ENCODE measurements at places on chromosomes 7 and 10. TPM values are rescaled to one million over a fixed set of nuclear protein-coding genes. Genes with fewer than 3 reads are reported as not detected.
A peak's percentile ranks its signal among the peaks of the same experiment; 100 is the strongest.

The ADK gene
- total RNA-seq: 50.3 TPM

The CTTNBP2 gene
- total RNA-seq: 26.8 TPM

The MYL10 gene
- not detected for total RNA-seq

The OPALIN gene
- not detected for total RNA-seq

The OR2A42 gene
- total RNA-seq: 0.27 TPM

DNA sequence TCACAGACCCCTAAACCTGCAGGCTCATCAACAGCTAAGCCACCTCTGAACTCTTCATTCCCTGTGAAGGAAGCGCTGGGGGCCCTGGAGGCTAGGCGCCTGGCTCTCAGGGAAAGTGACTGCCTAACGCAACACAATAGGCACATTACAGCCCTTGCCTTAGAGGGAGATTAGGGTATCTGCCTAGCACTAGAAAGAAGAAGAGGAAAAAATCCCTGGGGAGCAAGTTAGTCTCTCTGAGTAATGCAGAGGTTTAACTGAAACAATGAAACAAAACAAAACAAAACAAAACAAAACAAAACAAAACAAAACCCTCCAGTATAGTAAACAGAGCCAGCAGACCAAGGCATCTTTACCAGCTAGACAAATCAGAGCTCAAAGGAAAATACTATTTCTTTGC is 2.6 kb downstream of the ZNF777 start:
- H3K4me1 ChIP-seq: 0 out of 2 replicates have a peak, but pooled peaks cover 3% of the 10 kb centered on the region
- H3K4me3 ChIP-seq: no peak overlapping the region
- H3K27ac ChIP-seq: no peak overlapping the region
- no peaks in the 10 kb centered on the region for H3K36me3 ChIP-seq

DNA sequence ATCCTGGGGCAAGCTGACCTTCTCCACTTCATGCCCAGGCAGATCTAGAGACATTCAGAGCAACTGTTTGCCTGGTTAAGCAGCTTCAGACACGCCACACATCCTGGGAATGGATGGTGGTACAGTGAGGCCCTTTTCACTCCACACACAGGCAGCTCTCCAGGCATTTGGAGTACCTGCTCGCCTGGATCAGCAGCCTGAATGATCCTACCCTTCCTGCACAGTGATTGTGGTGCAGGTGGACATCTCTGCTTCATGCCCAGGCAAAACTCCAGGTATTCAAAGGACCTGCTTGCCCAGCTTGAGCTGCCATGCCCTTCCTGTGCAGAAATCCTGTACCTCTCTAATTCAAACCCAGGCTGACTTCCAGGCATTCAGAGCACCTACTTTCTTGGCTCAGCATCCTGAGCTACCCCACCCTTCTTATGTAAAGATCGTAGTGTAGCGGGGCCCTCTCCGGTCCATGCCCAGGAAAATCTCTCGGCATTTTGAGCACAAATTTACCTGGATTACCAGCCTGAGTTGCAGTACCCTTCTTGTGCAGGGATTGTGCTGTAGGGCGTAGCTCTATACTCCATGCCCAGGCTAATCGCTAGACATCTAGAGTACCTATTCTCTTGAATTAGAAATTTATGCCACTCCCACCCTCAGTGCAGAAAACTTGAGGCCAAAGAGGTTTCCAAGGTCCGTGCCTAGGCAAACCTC is 972.8 kb downstream of the ANKRD7 start:
- DNase-seq: no peak
- no peaks in the 10 kb centered on the region for H3K27me3 ChIP-seq
- H3K27ac ChIP-seq: no peak overlapping the region
- peaks cover 16% of the 10 kb centered on the region for H3K4me1 ChIP-seq

DNA sequence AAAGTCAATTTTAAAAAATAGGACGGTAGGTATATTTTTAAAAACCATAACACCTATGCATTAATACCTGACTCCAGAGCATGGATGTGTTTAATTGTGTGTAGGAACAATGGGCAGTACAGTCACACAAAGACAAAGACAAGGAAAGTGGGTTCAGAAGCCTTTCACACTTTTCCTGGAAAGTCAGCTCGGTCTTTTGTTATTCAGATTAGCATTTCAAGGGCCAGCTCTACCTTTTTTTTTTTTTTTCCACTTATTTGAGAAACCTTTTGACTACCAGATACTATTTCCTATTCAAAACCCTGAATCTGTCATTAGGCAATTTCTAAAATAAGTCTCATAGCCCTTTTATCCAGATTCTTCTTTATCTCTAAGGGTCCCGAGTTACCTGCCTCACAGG is 401.9 kb downstream of the PARD3 start:
- H3K4me1 ChIP-seq: peaks cover 38% of the 10 kb centered on the region
- no peaks in the 10 kb centered on the region for H3K27me3 ChIP-seq
- H3K4me3 ChIP-seq: 0 out of 2 replicates have a peak overlapping the region, but pooled peaks have one; percentile 5
- DNase-seq: peak; percentile 80
- no peak overlapping the region for H3K27ac ChIP-seq

DNA sequence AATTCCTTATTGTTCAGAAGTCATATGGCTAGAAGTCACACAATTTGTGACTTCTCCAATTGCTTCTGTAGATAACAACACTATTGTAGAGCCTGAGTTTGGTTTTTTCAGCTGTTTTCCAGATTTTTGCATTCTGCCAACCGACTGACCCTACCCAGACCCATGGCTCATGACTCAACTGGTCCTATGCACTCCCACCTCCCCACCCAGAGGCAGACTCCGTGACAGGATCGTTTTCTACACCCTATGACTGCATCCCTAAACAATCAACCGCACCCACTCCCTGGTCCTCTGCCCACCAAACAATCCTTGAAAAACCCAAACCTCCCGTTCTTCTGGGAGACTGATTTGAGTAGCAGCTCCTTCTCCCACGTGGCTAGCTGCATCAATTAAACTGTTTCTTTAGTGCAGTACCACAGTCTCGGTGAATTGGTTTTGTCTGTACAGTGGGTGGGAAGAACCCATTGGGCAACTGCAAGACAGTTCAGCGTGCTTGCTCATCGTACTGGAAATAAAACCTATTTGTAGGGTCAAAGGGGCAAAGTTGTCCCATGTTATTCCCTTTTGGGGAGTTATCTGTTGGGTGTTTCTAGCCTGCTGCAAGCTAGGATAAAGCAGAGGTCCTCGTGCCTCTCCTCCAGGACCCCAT is 150.3 kb upstream of the FAM20C start:
- H3K4me3 ChIP-seq: no peak overlapping the region
- DNase-seq: no peak

- DNase-seq: no peak
- H3K4me3 ChIP-seq: no peak overlapping the region
- no peaks in the 10 kb centered on the region for H3K27me3 ChIP-seq
- no peaks in the 10 kb centered on the region for H3K4me1 ChIP-seq
- no peaks in the 10 kb centered on the region for H3K36me3 ChIP-seq
Measured at GRCh38 chr10:48448796-48449195, 142.3 kb downstream of the MAPK8 start.

GRCh38 chr10:126598009-126598408 is 72.5 kb downstream of the C10orf90 start:
- no peaks in the 10 kb centered on the region for H3K27me3 ChIP-seq
- H3K36me3 ChIP-seq: no peaks in the 10 kb centered on the region
- peak; percentile 79 for DNase-seq
- no peak overlapping the region for H3K4me3 ChIP-seq
- no peak overlapping the region for H3K27ac ChIP-seq

DNA sequence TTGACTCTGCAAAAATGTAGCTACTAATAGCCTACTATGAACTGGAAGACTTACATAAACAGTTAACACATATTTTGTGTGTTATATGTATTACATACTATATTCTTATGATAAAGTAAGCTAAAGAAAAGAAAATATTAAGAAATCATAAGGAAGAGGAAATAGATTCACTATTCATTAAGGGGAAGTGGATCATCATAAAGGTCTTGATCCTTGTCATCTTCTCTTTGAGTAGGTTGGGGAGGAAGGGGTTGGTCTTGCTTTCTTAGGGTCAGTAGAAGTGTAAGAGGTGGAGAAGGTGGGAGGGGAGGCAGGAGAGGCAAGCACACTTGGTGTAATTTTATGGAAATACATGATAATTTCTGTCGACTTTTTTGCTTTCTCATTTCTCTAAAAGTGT is 81.3 kb downstream of the NAMPT start:
- H3K36me3 ChIP-seq: no peaks in the 10 kb centered on the region
- H3K27me3 ChIP-seq: no peaks in the 10 kb centered on the region
- H3K27ac ChIP-seq: no peak overlapping the region

- H3K27me3 ChIP-seq: no peaks in the 10 kb centered on the region
- no peaks in the 10 kb centered on the region for H3K4me1 ChIP-seq
- no peak for DNase-seq
Measured at GRCh38 chr10:97468162-97468561, 22.2 kb downstream of the ZDHHC16 start.

DNA sequence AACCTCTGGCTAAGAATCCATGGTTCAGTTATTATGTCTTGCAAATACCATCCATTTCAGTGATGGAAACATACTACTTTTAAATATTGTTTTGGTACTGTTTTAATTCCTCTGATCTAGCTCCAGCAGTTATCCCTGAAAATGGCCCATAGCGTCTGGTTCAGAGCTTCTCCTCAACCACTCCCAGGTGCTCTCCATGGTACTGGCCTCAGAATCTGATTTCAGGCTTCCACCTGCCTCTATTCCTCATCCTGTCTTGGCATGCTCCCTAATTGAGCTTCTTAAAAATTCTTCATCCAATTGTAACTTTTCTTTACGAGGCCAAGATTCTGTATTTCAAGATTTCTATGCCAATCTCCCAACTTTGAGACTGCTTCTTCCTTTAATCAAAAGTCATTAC is 236.3 kb downstream of the HTR7 start:
- H3K27ac ChIP-seq: no peak overlapping the region
- peak; percentile 75 for DNase-seq
- H3K36me3 ChIP-seq: no peaks in the 10 kb centered on the region
- H3K4me3 ChIP-seq: no peak overlapping the region
- H3K27me3 ChIP-seq: no peaks in the 10 kb centered on the region

DNA sequence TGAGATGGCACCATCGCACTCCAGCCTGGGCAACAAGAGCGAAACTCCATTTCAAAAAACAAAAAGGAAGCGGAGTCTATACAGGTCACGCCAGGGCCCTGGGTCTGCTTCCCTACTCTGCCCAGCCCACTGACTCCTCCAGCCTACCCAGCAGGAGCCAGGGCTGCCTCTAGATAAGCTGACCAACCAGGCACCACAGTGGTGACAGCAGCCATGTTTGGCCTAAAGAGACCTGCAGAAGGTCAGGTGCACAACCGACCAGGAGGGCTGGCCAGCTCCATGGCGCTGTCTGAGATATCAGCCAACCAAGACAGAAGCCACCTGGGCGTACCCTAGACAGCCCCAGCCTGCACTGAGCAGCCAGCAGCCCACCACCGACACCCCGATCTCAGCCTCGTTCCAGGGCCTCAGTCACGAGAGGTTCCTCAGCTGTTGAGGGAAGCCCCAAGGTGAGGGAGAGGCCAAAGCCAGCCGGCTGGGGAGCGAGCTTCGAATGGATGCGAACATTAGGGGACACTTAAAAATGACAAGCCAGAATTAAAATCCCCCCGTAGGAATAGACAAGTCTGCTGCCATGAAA is 24.4 kb upstream of the PWWP2B start:
- H3K36me3 ChIP-seq: no peaks in the 10 kb centered on the region
- no peak overlapping the region for H3K27ac ChIP-seq
- no peak overlapping the region for H3K4me3 ChIP-seq

DNA sequence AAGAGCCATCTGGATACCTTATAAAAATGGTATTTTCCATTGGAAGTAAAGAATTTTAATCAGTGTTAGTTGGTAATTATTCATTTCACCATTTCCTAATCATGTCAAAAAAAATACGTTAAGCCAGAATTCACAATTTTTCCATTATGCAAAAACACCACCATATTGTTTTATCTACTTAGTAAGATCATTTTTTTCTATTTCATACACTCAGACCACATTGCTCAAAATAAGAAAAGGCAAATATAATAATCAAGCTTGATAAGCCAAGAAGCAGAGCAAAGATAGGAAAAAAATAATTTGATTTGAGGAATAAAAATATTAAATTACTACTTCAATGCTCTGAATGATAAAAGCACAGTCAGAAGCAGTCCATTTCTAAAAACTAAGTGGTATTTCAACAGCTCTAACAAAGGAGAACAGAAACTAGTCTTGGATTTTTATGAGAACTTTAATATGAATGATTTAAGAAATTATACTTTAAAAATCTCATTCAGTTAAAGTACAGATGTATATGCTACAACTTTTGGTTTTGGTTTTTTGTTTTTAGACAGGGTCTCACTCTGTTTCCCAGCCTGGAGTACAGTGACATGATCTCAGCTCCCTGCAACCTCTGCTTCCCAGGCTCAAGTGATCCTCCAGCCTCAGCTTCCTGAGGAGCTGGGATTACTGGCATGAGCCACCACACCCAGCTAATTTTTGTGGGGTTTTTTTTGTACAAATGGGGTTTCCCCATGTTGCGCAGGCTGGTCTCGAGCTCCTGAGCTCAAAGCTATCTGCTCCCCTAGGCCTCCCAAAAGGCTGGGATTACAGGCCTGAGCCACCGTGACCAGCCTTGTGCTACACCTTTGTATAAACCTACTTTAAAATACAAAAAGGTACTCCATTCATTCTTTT is 46.6 kb downstream of the LRRN3 start:
- H3K4me1 ChIP-seq: peaks cover 9% of the 10 kb centered on the region
- DNase-seq: no peak
- no peak overlapping the region for H3K4me3 ChIP-seq
- no peaks in the 10 kb centered on the region for H3K27me3 ChIP-seq
- no peaks in the 10 kb centered on the region for H3K36me3 ChIP-seq

GRCh38 chr7:17369691-17370426 is 71.4 kb downstream of the AHR start:
- peak; percentile 17 for DNase-seq
- no peaks in the 10 kb centered on the region for H3K4me1 ChIP-seq
- H3K36me3 ChIP-seq: no peaks in the 10 kb centered on the region
- H3K27ac ChIP-seq: no peak overlapping the region

DNA sequence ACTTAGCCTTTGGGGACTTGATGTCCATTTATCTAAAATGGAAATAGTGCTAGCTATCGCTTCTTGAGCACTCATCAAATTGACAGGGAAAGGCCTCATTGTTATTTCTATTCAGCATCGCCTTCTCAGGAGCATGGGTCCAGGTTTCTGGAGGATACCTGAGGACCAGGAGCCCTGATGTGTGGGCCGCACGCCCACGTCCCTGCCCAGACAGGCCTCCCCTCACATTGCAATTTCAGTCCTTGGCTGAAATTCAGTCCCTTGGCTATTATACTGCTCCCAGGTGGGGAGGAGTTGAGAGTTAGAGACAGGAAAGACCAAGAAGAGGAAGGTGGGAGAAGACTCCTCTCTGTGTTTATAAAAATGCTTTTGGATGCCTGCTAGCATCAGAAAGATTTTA is 38.9 kb downstream of the GPRIN2 start:
- DNase-seq: no peak
- no peaks in the 10 kb centered on the region for H3K4me1 ChIP-seq
- H3K4me3 ChIP-seq: no peak overlapping the region
- H3K36me3 ChIP-seq: no peaks in the 10 kb centered on the region
- no peak overlapping the region for H3K27ac ChIP-seq

GRCh38 chr10:79410315-79411094 is 34.9 kb downstream of the ZCCHC24 start:
- no peak for DNase-seq
- no peak overlapping the region for H3K27ac ChIP-seq
- no peak overlapping the region for H3K4me3 ChIP-seq

- H3K27me3 ChIP-seq: no peaks in the 10 kb centered on the region
- H3K27ac ChIP-seq: no peak overlapping the region
- no peak for DNase-seq
- H3K4me3 ChIP-seq: no peak overlapping the region
- no peaks in the 10 kb centered on the region for H3K4me1 ChIP-seq
Measured at GRCh38 chr7:81925530-81925929, 155.7 kb upstream of the HGF start.

Data from GM23338 (cell line).